ENCODE measurements at places on chromosomes 5 and 9. TPM values are rescaled to one million over a fixed set of nuclear protein-coding genes. Genes with fewer than 3 reads are reported as not detected.

Gene IL31RA
- not detected for total RNA-seq

Gene RANBP3L
- total RNA-seq, result not detected

Gene DNAH5
- total RNA-seq, result 0.35 TPM

- no peak for DNase-seq
Observed at GRCh38 chr9:90546200-90546599, 96.4 kb downstream of the DIRAS2 start.

DNA sequence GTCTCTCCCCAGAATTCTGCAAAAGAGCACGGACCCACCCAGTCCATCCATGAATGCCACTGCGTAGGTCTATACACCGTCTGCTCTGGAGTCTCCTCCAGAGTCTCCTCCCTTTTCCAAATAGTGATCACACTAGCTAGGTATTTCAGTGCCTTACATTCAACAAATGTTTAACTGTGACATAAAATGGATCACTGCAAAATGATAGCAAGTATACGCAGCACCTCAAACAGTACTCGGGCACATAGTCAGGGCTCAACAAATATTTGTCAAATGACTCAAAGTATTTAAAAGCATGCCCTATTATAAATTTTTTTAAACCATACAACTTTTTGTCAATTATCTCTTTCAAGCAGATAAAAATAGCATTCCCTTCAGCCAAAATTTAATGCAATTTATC is 60.5 kb downstream of the TLE1 start:
- DNase-seq, result no peak

GRCh38 chr9:33659921-33660320 is 135.4 kb upstream of the PRSS3 start:
- no peak for DNase-seq

Gene SPACA9
- total RNA-seq, result 3.9 TPM

DNA sequence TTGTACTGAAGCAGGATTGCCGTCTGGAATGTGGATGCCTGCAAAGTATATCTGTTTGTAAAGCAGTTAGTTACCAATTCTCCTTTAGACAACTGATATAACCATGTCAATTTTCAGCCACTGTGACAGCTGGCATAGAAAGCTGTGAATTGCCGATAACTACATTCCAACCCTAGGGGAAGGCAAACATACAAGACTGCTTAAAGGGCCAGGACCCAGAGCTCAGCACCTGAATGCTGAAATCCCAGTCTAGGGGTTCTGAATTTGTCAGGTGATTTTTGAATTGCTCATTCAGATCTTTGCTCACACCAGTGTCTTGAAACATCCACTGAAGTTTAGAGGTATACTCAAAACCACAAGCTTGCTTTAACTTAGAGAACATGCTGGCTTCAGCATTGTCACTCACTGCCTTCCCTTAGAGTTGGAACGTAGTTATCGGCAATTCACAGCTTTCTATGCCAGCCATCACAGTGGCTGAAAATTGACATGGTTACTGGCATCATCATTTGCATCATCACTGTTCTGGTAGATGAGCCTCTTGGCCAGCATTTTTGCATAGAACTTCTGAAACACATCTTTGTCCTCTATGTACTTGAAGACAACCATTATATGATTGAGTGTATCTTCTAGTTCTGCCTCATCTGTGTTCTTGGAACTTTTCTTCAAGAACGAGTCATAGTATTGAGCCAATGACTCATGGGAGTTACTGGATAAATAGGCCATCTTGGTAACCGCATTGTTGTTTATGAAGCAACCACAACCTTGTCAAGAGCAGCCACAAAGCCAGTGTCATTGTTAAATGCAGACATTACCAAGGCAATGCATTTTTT is 82.1 kb downstream of the CCDC192 start:
- DNase-seq, result no peak

GRCh38 chr5:453725-454481 is 10.9 kb downstream of the EXOC3 start:
- peak; percentile 69 for DNase-seq

Gene GHR
- total RNA-seq, result 145 TPM

GRCh38 chr5:98772415-98773213 is 849 bp upstream of the RGMB start:
- DNase-seq, result no peak

DNA sequence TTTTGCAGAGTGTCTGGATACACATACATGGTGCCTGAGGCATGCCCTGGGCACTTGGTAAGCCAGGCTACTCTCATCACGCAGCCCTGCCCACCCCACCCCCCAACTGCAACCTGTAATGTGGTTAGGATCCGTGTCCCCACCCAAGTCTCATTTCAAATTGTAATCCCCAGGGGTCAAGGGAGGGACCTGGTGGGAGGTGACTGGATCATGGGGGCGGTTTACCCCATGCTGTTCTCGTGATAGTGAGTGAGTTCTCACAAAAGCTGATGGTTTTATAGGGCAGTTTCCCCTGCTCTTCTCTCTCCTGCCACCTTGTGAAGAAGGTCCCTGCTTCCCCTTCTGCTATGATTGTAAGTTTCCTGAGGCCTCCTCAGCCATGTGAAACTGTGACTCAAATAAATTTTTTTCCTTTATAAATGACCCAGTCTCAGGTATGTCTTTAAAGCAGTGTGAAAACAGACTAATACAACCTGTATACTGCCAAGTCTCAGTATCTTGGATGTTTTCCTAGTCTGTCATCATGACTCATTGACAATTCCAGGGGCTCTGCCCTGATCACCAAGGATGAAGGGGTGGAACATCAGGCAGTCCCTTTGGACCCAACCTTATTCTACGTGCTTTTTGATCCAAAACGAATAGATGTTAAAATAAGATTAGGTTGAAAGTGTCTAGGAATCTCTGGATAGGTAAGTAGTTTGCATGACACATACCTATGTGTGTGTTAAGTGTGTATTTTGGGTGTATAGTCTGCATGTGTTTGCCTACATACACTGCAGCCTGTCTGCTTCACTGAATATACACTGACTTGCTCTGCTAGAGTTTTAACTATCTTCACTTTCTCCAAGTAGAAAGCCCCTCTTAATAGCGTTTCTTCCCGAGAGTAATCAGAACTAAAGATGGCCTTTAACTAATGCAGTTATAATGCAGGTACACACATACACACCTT is 293.8 kb downstream of the SLIT3 start:
- DNase-seq, result no peak

Gene TEX48
- total RNA-seq, result not detected

Gene CYLC2
- not detected for total RNA-seq

Gene C9
- total RNA-seq, result not detected

Gene ORM1
- 0.64 TPM for total RNA-seq

GRCh38 chr5:130871346-130872086 is 293.5 kb downstream of the HINT1 start:
- no peak for DNase-seq

Gene PKD2L2
- total RNA-seq, result not detected

GRCh38 chr5:180689071-180689694 is 39.8 kb upstream of the FLT4 start:
- DNase-seq, result no peak

Gene TCF7
- total RNA-seq, result 3.9 TPM

Gene KLHL3
- total RNA-seq, result 3.5 TPM

GRCh38 chr5:170278611-170279458 is 18.7 kb downstream of the LCP2 start:
- DNase-seq, result no peak

DNA sequence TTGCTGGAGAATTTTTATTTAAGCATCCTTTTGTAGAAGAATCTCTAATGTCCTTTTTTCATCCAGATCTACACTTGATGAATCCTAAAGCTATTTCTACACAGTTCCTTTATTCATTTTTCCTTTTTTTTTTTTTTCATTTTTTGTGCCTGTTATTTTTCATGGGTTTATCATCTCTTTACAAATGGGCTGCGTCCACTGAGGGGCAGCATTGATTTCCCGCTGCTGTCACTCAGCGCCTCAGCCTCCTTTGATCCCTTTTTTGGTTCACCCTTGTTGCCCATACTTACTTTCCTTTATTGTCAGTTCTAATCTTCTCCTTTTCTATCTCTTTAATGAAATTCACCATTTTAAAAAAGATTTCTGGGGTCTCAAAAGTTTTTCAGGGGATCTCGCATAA is 5.7 kb upstream of the MSMP start:
- no peak for DNase-seq

GRCh38 chr5:9540791-9541190 is 5.1 kb downstream of the SEMA5A start:
- DNase-seq, result no peak

DNA sequence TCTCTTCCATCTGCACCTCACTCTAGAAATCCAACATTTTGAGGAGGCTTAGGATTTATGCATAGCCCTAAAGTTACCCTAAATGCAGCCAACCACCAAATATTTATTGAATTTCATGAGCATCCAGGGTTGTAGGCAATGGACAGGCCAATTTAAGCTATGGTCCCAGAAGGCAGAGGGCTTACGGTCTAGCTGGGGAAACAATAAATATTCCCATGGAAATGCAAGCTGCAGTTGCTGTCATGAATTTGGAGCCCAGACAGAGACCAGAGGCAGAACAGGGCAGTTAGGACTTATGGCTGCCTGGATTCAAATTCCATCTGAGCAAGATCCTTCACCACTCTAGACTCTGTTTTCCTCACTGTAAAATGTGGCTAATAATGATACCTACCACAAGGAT is 9.1 kb upstream of the INSYN2B start:
- DNase-seq, result no peak

- DNase-seq, result no peak
Observed at GRCh38 chr5:154198611-154199230, 8.2 kb downstream of the GALNT10 start.

Gene SREK1
- total RNA-seq, result 51.7 TPM

- DNase-seq, result no peak
Observed at GRCh38 chr9:4386819-4387218, 87.0 kb upstream of the GLIS3 start.

DNA sequence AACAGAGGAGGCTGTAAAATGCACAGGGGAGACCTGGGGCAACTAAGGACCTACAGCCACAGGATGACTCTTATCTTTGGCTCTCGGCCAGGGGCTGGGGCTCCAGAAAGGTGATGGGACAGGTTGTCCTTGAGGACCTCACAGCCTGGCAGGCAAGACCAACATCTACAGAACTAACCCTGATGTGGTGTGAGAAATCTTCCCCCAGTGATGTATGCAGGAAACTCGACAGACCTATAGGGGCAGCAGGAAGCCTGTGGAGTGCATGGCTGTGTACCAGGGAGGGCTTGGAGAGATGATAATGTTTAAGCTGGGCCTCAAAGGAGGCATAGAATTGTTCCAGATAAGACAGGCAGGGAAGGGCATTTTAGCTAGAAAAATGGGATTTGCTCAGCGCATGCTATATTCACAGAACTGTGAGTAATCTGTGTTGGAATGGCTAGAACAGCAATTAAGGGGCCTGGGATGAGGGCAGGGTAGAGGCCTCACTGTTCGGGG is 68.5 kb upstream of the SLC25A51 start:
- no peak for DNase-seq

DNA sequence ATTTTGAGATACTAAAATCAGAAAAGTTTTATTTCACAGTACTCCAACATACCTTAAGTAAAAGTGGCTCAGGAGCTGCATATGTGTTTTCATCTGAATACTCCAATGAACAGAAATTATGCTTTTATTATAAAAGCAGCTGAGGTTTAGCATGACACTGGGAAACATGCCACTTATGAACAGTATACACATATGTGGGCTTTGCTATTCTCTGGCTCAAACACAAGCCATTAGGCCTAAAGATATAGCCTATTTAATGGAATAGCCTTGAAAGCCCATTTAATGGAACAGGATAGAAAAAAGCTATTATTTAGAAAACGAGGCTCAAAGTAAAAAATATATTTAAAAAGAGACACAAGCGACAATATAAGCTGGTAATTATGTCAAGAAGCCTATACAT is 74.1 kb downstream of the SLC38A9 start:
- no peak for DNase-seq

DNA sequence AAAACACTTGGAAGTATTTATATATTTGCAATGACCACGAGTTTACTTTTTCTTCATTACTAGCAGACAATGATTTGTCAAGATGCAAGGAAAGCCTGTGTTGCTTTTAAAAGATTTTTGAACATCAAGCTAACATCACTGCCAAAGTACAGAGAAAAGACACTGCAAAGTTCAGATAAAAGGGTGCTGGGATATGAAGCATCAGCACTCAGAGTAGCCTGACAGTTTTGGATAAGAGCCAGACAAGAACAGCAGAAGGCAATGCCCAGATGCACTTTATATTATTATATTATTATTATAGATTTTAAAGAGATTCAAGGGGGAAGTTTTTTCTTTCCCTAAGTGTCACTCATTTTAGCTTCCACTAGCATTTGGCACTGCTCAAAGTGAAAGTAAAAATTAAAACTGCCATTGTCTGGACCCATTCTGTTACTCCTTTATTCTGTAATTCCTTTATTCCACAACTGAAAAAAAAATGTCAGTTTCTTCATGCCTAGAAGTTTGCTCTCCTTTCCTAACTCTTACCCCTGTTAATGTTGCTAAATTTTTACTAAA is 240.6 kb downstream of the EFNA5 start:
- DNase-seq, result no peak

DNA sequence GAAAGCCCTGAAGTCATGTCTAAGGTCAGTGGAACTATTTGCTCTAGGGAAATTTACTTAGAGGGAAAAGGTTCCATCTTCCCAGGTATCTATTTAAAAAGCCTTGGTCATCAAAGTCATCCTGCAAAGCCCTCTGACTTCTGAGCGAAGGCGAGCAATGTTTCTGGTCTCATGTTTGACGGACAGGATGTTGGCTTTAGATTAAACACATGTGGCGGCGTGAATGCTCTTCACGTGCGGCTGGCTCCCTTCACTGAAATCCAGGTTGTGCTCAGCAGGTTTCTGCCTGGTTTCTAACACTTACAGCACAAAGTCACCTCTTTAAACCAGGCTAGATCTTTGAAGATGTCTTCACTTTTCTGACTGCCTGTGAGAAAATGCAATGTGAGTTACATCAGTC is 5.7 kb upstream of the ZBTB34 start:
- no peak for DNase-seq

Gene SLC34A3
- not detected for total RNA-seq

- no peak for DNase-seq
Observed at GRCh38 chr9:130780415-130780814, 54.6 kb upstream of the ABL1 start.

Gene MYORG
- 10.1 TPM for total RNA-seq

- no peak for DNase-seq
Observed at GRCh38 chr9:120841930-120842684, 615 bp downstream of the PSMD5 start.

Gene DNAJB5
- total RNA-seq, result 8.0 TPM

Gene PHF24
- total RNA-seq, result 0.39 TPM

Gene SEMA4D
- total RNA-seq, result 16.9 TPM

Gene LRRC70
- 9.4 TPM for total RNA-seq

Gene FRRS1L
- total RNA-seq, result 0.32 TPM

DNA sequence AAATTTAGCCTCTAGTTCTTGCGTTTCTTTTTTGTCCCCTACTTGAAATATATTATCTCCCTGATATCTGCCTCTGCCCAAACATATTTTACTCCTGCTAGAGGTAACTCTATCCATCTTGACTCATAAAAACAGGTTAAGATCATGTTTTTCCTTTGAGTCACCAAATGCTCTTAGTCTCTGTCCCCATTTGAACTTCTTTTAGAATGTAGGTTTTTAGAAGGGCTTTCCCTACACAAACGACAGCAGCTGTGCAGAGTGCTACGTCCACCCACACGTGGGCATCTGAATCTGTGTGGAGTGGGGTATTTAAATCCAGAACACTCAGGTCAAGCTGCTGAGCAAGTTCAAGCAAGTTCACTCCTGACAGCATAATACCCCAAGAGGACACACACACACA is 2.2 kb downstream of the HSD17B3 start:
- DNase-seq, result no peak
